Right cardiac atrium (tissue), 5 donors: ENCODE measurements at places on chromosomes 1 and 21. TPM values are rescaled to one million over a fixed set of nuclear protein-coding genes. Genes with fewer than 3 reads are reported as not detected.

Gene KIF17
- total RNA-seq = 4.6 TPM

Gene ALPL
- total RNA-seq = 32.1 TPM

Gene TCHH
- 0.03 TPM for total RNA-seq

Gene COL9A2
- 1.3 TPM for total RNA-seq

Gene FCRL1
- total RNA-seq = not detected

Gene SLC45A1
- total RNA-seq = 3.5 TPM

Gene DNM3
- 1.7 TPM for total RNA-seq

Gene SLC1A7
- total RNA-seq = 0.71 TPM

Gene SMG7
- total RNA-seq = 50.8 TPM

Gene ST6GALNAC5
- 1.9 TPM for total RNA-seq

Gene GJA8
- not detected for total RNA-seq
